Bronchial smooth muscle cell (primary cell): ENCODE measurements at places on chromosomes 1 and 21. TPM values are rescaled to one million over a fixed set of nuclear protein-coding genes. Genes with fewer than 3 reads are reported as not detected.

C1orf226 gene
- total RNA-seq, result under 0.01 TPM in 1 of 2 replicates, not detected in the other

MAP10 gene
- total RNA-seq, result 1.1 and 1.4 TPM in 2 replicates

RUNX1 gene
- 8.2 and 12.8 TPM in 2 replicates for total RNA-seq

SLC44A5 gene
- total RNA-seq, result 0.09 and 0.16 TPM in 2 replicates

NBPF4 gene
- not detected in 2 replicates for total RNA-seq

GDAP2 gene
- 13.9 and 14.6 TPM in 2 replicates for total RNA-seq

EVA1C gene
- total RNA-seq, result 2.9 and 6.8 TPM in 2 replicates

FAM151A gene
- total RNA-seq, result not detected in 2 replicates

CFAP298 gene
- 12.3 and 15.5 TPM in 2 replicates for total RNA-seq

CD48 gene
- total RNA-seq, result under 0.01 TPM in 1 of 2 replicates, not detected in the other

S100A8 gene
- 0.32 TPM in 1 of 2 replicates, not detected in the other for total RNA-seq

C1orf94 gene
- not detected in 2 replicates for total RNA-seq

USH2A gene
- total RNA-seq, result under 0.01 TPM in 1 of 2 replicates, not detected in the other

SHE gene
- total RNA-seq, result under 0.01 TPM in 2 replicates

CAPZB gene
- total RNA-seq, result 137 and 155 TPM in 2 replicates

ARHGEF10L gene
- 12.3 and 20.4 TPM in 2 replicates for total RNA-seq

CAMK1G gene
- total RNA-seq, result 0.63 TPM in 1 of 2 replicates, not detected in the other

ERG gene
- total RNA-seq, result under 0.01 TPM in 2 replicates

TRIM46 gene
- total RNA-seq, result 3.5 and 5.2 TPM in 2 replicates

LAD1 gene
- 0.26 TPM in 1 of 2 replicates, not detected in the other for total RNA-seq

PCAT6 gene
- total RNA-seq, result 0.16 TPM in 1 of 2 replicates, not detected in the other

GPR37L1 gene
- under 0.01 TPM in 1 of 2 replicates, not detected in the other for total RNA-seq

VSIG8 gene
- total RNA-seq, result under 0.01 TPM in 2 replicates

CHD1L gene
- 20.9 and 32.6 TPM in 2 replicates for total RNA-seq

ATP1A2 gene
- 0.16 and 0.60 TPM in 2 replicates for total RNA-seq

OR10R2 gene
- total RNA-seq, result not detected in 2 replicates

LENEP gene
- 0.60 TPM in 1 of 2 replicates, not detected in the other for total RNA-seq

ARTN gene
- total RNA-seq, result under 0.01 TPM in 1 of 2 replicates, not detected in the other

DIRAS3 gene
- total RNA-seq, result 1.3 and 5.2 TPM in 2 replicates

RSPO1 gene
- total RNA-seq, result 0.16 and 1.8 TPM in 2 replicates

LHX4 gene
- total RNA-seq, result under 0.01 and 0.09 TPM in 2 replicates

NLRP3 gene
- not detected in 2 replicates for total RNA-seq

CRYBG2 gene
- under 0.01 TPM in 1 of 2 replicates, not detected in the other for total RNA-seq

RHEX gene
- total RNA-seq, result not detected in 2 replicates

MATN1 gene
- 0.17 TPM in 1 of 2 replicates, not detected in the other for total RNA-seq

ARHGAP30 gene
- total RNA-seq, result under 0.01 and 0.09 TPM in 2 replicates

PLCH2 gene
- 0.16 and 0.43 TPM in 2 replicates for total RNA-seq

DNASE2B gene
- total RNA-seq, result 0.09 TPM in 1 of 2 replicates, not detected in the other

CYP4A22 gene
- not detected in 2 replicates for total RNA-seq
